ENCODE measurements at places on chromosomes 11 and 22.

- no peak for DNase-seq
Measured at GRCh38 chr11:3202305-3202704, 16.3 kb downstream of the MRGPRG start.

- DNase-seq: no peak
Measured at GRCh38 chr22:49349181-49349835, 478.4 kb downstream of the BRD1 start.

DNA sequence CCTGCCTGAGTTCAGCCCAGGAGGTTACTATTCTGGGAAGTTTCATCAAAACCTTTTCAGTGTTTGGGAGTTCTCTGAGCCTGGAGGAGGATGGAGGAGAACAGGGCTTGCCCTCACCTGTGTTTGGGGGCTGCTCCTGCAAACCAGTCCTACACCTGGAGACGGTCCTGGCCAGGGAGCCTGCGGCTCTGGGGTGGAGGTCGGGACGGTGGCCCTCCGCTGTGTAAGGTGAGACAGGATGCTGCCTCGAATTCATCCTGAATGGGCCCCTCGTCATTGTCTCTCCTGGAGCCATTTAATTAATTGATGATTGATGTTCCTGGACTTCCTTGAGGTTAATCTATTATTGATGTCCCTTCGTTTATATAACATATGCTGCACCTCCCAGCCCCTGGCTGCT lies 6.3 kb downstream of the DAGLA start:
- no peak for DNase-seq

DNA sequence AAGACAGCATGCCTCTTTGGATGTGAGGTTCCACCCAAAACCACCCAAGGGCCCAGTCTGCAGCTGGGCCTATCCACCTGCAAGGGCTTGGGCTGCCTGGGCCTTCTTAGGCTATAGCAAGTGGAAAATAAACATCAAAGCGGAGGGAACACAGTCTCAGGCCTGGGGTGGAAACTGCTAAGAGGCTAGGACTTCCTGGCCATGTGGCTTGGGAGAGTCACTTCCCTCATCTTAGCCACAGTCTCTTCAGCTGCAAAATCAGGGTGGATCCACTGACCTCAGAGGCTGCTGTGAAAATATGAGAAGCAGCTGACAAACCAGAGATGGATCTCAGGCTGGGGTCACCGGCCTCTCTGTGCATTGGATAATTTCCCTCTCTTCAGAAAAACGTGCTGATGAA lies 30.6 kb upstream of the TFIP11 start:
- DNase-seq: no peak

GRCh38 chr22:38461414-38462081 lies 6.3 kb upstream of the KDELR3 start:
- no peak for DNase-seq

DNA sequence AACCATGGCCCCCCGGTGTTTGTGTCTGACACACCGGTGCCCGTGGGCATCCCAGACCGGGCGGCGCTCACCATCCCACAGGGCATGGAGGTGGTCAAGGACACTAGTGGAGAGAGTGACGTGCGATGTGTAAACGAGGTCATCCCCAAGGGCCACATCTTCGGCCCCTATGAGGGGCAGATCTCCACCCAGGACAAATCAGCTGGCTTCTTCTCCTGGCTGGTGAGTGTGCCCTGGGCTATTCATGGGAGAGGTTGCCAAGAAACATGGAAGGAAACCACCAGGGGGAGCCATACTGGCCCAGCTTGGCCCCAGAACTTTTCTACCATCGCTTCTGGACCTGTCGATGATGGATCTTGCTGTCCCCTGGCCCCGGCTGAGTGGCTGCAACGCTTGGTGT lies 36.5 kb downstream of the PRDM11 start:
- no peak for DNase-seq

DNA sequence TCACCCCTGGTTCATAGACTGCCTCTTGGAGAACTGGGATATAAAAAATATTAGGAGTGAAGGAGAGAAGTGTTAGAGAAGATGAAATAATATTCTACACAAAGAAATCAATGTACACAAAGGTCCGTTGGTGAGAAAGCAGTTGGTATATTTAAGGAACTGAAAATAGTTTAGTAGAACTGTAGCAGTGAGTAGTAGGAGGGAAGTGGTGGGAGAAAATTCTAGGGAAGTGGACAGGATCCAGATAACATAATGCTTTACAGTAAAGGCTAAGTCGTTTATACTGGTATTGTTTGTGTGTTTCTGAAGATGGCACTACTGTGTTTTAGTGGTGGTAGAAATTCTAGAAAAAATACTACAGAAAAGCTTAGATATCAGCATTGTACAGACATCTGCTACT lies 120.8 kb upstream of the CHORDC1 start:
- no peak for DNase-seq

DNA sequence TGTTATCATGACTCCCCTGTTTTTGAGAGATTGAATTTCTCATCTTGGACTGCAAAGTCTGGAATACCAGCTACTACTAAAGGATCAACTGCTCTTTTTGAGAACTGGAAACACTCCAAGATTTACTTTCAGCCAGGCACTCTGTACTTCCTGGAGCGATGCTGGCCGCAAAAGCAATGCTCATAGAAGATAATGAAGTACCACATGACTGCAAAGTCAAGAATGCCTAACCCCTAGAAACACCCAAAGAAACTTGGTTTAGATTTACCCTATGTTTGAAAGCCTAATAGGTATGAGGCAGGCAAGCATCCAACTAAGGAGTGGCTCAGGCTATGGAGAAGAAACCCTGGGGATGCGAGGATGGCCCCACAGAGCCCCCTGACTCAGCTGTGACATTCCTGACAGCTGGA lies 47.7 kb upstream of the ARHGAP20 start:
- DNase-seq: no peak

- DNase-seq: no peak
Measured at GRCh38 chr11:86473991-86474833, 99.5 kb downstream of the CCDC81 start.

- DNase-seq: no peak
Measured at GRCh38 chr11:78768345-78768744, 193.7 kb upstream of the NARS2 start.

- no peak for DNase-seq
Measured at GRCh38 chr11:15367695-15368094, 253.0 kb downstream of the INSC start.

DNA sequence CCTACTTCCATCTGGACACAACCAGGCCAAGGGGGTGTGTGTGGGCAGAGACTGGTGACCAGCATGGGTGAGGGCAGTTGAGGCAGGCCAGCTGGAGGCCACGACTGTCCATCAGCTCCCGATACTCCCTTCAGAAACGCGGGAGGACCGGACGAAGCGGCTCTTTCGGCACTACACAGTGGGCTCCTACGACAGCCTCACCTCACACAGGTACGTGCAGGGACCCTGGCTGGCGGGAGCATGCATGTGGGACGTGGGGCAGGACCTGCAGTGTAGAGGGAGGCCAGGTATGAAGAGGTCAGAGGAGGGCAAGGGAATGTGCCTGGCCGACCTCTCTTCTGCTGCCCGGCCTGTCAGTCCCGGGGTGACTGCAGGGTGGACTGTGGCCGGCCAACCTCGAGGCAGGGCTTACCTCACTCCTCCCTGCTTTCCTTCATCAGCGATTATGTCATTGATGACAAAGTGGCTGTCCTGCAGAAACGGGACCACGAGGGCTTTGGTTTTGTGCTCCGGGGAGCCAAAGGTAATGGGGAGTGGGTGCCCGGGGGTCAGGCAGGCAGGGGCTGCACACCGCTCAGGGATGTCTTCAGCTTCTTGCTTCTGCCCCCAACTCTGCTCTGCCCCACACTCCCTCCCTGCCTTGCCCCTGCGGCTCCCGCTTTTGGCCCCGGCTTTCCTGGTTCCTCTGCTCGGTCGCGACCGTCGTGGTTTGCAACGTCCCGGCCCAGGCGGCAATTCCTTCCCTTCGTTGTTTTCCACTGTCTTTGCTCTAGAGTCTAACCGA lies 31.3 kb downstream of the SHANK3 start:
- DNase-seq: no peak

- no peak for DNase-seq
Measured at GRCh38 chr11:119337581-119338317, 2.9 kb downstream of the C1QTNF5 start.

DNA sequence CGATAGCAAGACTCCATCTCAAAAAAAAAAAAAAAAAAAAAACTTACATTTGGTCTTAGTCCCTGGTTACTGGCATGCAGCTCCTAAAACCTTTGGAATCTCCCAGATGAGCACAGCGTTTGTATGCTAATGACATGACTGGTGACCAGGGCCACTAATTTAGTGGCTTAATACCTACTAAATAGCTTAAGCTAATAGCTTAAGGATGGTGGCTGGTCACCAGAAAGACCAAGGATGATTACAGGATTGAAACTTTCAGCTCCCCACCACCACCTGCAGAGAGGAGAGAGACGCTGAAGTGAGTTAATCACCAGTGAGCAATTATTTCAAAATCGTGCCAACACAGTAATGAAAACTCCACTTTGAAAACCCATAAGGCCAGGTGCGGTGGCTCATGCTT lies 37.1 kb downstream of the DENND5A start:
- DNase-seq: no peak

DNA sequence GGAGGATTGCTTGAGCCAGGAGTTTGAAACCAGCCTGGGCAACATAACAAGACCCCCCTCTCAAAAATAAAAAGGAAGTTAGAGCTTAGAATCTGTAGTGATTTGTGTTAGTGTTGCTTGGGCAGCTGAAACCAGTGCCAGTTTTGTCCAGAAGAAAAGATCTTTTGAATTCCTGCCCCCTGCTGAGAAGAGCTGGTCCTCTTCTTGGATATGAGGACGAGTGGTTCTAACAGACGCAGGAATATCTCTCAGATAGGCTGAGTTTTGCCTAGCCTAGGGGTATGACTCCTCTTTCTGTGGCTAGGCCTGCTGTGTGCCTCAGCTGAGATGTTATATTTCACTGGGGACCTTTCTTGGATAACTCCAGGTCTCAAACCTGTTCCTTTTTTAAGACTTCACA lies 102.8 kb downstream of the STIM1 start:
- no peak for DNase-seq

DNA sequence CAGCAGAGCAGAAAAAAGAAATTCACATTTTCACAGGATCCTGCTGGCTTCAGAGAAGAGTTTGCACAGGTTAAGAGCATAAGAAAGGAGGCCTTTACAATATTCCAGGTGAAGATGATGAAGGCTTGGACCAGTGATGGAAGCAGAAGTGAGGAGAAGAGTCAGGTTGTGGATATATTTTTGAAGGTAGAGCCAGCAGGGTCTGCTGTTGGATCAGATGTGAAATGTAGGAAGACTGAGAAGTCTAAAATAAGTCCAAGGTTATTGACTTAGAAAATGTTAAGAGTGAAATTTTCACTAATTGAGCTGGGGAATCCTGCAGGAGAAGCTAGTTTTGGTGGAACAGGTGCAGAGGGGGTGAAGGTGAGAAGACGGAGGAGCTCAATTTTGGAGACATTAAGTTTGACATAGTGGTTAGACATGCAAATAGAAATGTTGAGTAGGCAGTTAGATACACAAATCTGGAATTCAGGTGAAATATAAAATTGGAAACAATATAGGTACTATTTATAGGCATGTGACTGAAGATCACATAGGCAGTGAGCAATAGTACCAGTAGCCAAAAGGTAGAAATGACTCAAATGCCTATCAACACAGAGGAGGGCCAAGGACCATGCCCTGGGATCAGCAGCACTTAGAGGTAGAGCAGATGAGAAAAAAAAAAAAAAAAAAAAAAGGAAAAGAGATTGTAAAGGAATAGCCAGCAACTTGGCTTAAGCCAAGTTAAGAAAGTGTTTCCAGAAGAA lies 252.0 kb downstream of the AASDHPPT start:
- DNase-seq: no peak

DNA sequence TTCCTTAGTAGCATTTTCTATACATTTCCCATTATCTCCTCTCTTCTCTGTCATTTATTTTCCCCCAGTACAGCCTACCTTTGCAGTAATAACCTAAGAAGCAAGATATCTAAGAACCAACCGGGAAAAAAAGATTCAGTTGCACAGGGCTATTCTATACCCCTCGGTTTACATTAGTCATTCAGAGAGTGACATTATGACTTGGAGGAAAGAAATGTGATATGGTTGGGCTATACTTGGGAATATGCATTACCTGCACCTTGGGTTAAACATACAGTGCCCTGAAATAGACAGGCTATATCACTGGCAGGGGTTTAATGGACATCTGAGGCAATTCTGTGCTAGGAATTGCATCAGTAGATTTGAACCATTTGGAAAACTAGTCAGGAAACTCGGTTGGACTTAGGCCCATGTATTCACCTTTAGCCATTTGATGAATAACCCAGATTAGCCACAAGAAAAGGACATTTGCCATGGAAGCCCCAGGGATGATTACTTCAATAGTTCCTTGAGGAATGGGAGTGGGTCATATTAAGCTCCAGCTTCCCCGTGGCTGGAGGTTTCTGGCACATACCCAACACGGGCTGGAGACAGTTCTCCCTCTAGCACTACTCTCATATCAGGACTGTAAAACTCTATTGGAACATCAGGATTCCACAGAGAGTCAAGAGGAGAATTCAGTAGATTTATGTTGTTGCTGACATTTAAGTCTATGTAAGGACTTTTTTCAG lies 973.2 kb downstream of the NTM start:
- no peak for DNase-seq

DNA sequence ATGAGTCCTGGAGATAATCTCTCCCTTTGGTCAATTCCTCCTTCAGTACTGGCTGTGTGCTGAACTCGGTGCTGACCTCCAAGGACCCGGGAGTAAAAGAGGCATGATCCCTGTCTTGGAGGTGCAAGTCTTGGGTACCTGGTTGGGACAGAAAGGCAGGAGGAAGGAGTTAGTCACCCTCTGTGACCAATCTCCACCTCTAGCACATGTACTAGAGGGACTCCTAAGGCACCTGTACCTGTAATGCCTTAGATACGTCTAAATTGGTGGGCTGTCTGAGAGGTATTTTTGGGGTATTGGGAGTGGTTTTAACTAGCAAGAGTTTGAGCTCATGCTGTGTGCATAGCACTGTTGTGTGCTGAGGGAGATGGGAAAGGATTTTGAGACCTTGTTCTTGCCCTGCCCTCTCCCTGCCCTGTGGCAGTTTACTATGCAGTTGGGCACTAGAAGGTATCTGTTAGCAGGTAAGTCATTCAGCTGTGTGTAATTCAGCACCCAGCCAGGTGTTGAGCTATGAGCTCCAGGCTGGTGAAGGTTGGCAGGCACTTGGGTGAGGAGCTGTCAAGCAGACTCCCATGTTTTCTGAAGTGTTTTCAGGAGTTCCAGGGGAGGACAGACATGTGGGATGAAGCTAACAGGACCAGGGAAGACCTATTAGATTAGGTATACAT lies 2.5 kb downstream of the PANX1 start:
- no peak for DNase-seq

DNA sequence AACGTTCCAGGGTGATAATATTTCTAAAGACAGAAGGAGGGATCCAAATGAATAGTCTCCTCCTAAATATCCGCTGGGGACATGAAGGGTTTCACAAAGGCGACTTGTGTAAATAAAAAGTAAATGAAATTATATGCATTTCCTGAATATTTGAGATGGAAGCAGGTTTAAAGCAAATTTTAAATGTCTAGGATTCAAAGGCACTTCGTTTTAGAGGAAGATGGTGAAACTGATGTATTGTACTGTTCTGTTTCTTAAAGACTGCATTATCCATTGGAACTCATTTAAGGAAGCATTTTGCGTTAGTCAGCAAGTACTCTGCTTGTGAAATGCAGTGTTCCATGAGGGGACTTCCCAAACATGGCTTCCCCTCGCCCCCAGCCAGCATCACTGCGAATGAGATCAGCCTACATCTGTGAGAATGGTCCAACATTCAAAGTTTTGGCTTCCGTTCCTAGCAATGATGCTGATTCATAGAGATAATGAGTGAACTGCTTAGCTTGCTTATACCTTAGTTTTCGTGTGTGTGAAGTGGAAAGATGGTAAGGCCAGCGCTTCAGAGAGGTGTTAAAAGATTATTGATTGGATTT lies 1.5 kb downstream of the RAB39A start:
- DNase-seq: no peak

GRCh38 chr11:58658623-58659022 lies 36.2 kb downstream of the CNTF start:
- no peak for DNase-seq

Measured in T-helper 22 cell (primary cell).